ENCODE measurements at places on chromosomes 13 and 19.

GRCh38 chr13:19069684-19070397 is 111.8 kb downstream of the TUBA3C start:
- DNase-seq: no peak

- no peak for DNase-seq
Observed at GRCh38 chr13:33383724-33384577, 98.4 kb upstream of the STARD13 start.

DNA sequence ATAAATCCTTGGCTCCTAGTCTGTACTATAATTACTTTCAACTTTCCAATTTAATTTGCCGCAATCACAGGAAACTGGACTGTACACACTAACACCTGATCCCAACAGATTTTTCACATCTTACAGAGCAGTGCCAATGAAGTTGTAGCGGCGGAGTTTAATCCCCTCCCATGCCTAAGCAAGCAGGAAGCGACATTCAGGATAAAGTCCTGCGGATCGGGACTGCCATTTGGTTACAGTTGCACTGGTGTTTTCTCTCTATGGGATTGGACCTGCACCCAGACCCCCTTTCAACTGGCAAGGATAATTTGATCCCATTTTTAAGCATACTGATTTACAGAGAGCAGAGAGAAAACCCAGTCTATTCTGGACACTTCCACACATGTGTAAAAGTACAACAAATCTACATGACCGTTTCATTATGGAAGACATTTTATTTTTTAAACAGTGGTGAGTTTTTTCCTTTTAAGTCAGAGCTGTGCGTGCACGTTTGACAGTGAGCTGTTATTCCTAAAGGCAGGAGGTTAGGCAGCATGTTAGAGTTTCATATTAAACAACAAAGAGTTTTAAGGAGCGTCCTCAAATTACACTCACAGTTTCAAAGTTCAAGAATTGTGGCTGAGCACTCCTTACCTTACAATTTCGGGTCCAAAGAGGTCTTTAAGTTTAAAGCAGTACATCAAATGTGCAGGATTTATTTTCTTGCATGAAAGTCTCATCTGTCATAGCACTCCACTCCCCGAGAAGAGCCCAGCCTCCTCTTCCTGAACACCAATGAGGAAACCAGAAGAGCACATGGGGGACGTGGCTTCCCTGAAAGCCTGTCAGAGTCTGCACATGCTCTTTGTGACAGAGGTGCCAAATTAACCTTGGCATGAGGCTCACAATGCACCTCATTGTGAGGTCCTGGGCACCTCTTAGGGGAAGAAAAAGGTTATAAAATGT is 141.6 kb upstream of the RFC3 start:
- DNase-seq: peak; percentile 11

- DNase-seq: peak; percentile 68
Observed at GRCh38 chr13:41059456-41060081, 1.7 kb upstream of the WBP4 start.

- no peak for DNase-seq
Observed at GRCh38 chr13:59931621-59932020, 232.1 kb downstream of the DIAPH3 start.

- no peak for DNase-seq
Observed at GRCh38 chr13:45292176-45292575, 48.8 kb downstream of the TPT1 start.

DNA sequence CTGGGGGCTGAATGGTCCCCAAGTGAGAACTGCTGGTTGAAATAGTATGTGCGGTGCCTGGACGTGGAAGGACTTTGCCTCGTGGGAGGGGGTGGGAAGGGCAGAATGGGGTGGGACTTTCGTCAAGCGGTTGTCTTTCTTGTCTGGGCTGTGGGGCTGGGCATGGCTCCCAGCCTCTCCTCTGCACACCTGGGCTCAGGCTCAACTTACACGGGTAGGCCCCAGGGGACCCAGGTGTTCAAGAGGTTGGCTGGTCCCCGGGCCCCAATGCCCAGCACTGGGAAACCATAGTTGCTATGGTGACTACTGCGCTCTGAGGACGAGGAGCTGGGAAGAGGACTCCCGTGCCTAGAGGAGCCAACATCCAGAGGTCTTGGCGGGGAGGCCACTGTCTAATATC is 7.3 kb downstream of the NWD1 start:
- DNase-seq: no peak

GRCh38 chr19:48569814-48570213 is 17.8 kb downstream of the SULT2B1 start:
- DNase-seq: no peak

GRCh38 chr13:34722922-34723321 is 219.1 kb upstream of the NBEA start:
- DNase-seq: no peak

GRCh38 chr19:29714371-29714952 is 599 bp downstream of the C19orf12 start:
- DNase-seq: no peak

- DNase-seq: no peak
Observed at GRCh38 chr13:54606944-54607343, 1578.3 kb downstream of the OLFM4 start.

- no peak for DNase-seq
Observed at GRCh38 chr13:92300651-92301050, 902.2 kb downstream of the GPC5 start.

DNA sequence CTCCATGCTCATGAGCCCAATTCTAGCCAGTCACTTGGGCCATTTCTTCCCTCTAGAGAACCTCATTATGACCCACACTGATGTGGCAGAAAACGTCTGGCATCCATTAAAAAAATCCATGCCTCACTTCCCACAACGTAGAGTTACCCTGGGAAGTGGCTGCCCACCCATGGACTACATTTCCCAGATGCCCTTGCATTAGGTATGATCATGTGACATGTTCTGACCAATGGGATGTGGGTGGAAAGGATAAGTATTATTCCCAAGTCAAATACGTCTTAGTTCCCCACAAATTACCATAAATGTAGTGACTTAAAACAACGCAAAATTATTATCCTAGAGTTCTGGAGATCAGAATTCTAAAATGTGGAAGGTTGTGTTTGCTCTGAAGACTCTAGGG is 47.9 kb upstream of the ZNRF4 start:
- no peak for DNase-seq

GRCh38 chr19:54403054-54403453 is 12.2 kb upstream of the TTYH1 start:
- DNase-seq: no peak

GRCh38 chr13:111636804-111637203 is 316.4 kb downstream of the TEX29 start:
- no peak for DNase-seq

GRCh38 chr19:3132971-3133792 is 2.7 kb upstream of the GNA15 start:
- DNase-seq: no peak

GRCh38 chr19:41128692-41129091 is 14.5 kb downstream of the CYP2F1 start:
- no peak for DNase-seq

DNA sequence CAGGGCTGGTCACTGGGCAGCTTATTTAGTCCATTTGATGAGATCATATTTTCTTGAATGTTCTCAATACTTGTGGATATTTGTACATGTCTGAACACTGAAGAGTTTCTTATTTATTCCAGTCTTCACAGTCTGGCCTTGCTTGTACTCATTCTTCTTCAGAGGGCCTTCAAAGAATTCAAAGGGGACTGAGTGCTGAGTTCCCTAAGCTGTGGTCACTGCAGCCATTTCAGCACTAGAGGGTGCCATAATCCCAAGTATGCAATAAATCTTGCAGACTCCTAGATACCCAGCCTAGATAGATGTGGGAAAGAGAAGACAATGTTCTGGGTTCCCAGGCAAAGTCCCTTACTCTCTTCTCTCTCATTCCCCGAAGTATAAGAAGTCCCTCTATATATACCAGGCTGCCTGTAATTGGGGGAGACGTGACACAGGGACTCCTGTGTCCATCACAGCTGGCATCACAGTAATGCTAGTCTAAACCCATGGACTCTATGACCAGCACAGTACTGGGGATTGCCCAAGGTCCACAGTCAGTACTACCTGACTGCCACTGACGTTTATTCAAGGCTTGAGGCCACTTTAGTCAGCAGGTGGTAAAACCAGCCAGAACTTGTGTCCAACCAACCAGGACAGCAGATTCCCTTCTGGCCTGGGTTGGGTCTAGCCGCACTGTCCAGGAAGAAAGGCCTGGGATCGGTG is 8.9 kb upstream of the VN1R1 start:
- DNase-seq: no peak

DNA sequence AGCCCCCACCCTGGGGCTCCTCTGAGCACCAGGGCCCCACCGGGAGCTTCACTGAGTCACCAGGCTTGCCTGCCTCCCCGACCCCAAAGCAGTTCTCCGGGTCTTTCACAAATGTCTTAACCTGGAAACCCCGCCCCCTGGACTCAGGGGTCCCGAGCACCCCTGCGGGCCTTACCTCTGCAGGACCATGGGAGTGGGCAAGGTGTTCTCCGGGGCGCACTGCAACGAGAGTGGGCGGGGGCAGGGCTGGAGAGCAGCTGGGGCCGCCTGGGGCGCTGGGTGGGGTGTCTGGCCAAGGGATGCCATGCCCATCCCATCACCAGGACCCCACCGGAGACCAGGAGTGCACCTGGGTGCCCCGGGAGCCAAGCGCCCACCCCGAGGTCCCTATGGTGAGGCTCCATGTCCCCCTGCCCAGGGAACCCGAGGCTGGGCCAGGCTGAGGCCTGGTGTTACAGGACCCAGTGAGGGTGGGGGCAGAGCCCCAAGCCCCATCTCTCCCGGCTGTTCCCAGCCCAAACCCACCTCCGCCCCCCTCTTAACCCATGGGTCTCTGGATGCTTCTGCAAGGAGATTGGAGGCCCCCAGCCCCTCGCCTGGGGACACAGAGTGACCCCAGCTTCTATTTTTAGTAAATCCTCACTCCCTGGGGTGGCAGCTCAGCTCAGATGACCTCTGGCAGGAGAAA is 10.9 kb downstream of the MKNK2 start:
- DNase-seq: no peak

DNA sequence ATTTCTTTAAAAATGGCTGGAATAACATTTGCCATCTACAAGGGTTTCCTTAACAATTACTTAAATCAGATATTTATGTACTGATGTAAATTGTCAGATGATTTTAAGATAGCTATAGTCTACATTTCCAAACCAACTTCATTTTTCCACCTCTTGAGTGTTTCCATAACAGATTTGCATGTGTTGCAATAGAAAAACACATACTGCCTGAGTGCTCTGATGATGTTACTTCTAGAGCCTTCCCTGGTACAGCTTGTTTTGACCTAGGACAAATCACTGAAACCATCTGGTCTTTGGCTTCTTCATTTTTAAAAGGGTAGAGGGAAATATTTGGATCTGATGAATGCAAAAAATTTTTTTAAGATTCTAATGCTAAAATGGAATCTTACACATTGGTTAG is 245.9 kb downstream of the PCDH9 start:
- DNase-seq: no peak

DNA sequence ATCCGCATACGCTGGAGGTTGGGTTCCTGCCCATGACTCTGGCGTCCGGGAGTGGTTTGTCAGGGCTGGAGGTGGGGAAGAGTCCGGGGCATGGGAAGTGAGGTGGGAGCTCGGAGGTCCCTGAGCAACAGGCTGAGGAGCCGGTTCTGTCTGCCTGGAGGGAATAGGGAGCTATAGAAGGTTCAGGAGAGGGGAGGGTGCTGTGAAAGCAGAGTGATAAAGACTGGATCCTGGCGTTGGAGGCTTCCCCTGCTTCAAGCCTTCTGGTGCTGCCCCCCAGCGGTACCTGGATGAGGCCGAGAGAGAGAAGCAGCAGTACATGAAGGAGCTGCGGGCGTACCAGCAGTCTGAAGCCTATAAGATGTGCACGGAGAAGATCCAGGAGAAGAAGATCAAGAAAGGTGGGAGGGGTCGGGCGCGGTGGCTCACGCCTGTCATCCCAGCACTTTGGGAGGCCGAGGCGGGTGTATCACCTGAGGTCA is 2.6 kb downstream of the HMG20B start:
- no peak for DNase-seq

DNA sequence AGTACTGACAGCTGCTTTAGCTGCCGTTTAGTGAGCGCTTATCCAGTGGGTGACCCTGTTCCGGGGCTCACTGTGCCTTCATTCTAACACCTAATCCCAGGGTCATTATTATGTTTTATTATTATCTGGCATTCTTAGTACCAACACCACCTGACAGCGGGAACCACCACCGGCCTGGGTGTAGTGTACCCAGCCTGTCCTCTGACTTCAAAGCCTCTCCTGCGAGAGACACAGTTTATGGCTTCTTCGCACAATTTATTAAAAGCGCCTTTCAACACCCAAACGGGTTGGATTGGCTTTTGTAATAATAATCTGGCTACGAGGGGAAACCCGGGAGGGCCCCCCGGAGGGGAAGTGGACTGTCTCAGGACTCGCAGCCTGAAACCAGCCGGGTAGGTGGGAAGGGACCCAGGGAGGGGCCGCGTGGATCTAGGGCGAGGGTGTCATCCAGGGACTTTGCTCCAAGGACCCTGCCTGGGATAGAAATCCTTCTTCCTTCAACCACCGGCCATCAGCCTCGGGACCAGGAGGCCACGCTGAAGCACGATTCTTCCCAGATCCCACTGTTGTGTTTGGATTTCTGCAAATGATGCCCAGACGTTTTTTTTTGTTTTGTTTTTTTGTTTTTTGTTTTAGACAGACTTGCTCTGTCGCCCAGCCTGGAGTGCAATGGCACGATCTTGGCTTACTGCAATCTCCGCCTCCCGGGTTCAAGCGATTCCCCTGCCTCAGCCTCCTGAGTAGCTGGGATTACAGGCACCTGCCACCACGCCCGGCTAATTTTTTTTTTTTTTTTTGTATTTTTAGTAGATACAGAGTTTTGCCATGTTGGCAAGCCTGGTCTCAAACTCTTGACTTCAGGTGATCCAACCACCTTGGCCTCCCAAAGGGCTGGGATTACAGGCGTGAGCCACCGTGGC is 1.6 kb upstream of the ZBTB7A start:
- DNase-seq: no peak

GRCh38 chr13:77318741-77319140 is 8.2 kb downstream of the MYCBP2 start:
- no peak for DNase-seq

- no peak for DNase-seq
Observed at GRCh38 chr19:2500156-2500555, 24.2 kb downstream of the GADD45B start.

- no peak for DNase-seq
Observed at GRCh38 chr13:61960981-61961380, 545.3 kb upstream of the PCDH20 start.

DNA sequence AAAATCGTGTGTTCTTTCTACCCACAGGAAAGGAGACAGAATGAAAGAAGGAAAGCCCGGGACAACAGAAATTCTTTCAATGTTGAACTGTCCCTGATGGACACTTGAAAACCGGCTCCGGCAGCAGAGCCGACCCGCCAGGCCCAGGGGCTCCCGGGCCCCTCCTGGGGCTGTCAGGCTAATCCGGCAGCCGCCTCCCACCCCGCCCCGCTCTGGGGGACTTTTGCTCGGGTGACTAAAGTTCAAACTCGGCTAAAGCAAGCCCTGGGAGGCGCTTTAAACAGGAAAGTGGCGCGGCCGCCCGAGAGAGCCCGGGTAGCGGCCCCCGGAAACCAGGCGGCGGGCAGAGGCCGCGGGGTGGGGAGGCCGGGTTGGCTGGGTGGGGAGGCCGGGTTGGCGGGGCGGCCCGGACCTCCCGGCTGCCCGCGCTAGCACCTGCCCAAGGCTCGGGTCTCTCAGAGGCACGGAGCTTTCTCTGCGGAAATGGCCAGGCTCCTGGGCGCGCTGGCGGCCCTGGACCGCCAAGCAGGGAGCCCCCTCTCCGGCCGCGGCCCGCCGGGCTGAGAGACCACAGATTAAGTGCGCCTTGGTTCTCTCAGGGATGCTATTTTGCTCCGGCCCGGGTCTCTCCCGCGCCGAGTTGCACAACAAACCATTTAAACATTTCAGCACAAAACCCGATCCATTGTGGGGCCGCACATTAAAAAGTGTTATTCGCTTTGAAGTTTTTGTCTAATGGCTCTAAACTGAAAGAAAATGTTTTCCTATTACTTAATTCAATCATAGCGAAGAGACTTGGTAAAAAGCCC is 2.6 kb upstream of the GSX1 start:
- no peak for DNase-seq
